ENCODE measurements at places on chromosomes 3 and 15.

- no peak for DNase-seq
These were observed 126.8 kb upstream of the UBE3A start for GRCh38 chr15:25565470-25566264.

GRCh38 chr3:139772539-139773500 is 95.0 kb upstream of the NMNAT3 start:
- DNase-seq, result no peak

- DNase-seq, result no peak
These were observed 83.6 kb upstream of the TSEN2 start for GRCh38 chr3:12400616-12401194.

- DNase-seq, result no peak
These were observed 52.2 kb downstream of the WNT7A start for GRCh38 chr3:13827699-13828098.

DNA sequence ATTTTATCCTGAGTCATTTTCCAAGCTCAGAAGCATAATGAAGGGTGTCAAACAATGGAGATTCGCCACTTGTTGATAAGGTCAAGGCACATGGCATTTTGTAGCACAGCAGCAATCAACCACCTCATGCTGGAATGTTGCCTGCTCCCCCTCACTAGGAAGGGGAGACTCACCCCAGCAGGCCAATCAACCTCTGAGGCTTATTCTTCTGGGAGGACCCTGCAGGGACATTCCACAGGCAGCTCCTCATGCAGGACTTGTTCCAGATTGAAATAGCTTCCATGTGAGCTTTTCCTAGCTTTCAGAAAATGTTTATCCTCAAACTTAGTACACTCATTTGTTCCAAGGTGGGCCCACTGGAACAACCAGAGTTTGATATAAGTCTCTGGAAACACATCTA is 77.6 kb downstream of the SSR3 start:
- no peak for DNase-seq

GRCh38 chr15:41981371-41982132 is 9.2 kb upstream of the EHD4 start:
- DNase-seq, result no peak

- DNase-seq, result no peak
These were observed 126.2 kb upstream of the RASGRP1 start for GRCh38 chr15:38690719-38691332.

DNA sequence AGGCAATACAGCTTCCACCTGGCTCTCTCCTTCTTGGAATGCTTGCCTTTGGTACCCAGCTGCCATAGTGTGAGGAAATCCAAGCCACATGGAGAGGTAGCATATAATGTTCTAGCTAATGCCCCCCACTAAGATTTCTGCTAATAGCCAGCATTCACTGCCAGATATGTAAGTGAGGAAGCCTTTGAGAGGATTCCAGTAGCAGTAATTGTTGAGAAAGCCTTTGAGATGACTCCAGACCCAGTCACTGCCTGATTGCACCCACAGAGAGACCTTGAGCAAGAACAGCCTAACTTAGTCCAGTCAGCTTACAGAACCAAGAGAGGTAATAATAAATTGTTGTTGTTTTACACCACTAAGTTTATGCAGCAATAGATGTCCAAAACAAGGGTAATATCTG is 63.1 kb downstream of the STRIT1 start:
- DNase-seq, result no peak

DNA sequence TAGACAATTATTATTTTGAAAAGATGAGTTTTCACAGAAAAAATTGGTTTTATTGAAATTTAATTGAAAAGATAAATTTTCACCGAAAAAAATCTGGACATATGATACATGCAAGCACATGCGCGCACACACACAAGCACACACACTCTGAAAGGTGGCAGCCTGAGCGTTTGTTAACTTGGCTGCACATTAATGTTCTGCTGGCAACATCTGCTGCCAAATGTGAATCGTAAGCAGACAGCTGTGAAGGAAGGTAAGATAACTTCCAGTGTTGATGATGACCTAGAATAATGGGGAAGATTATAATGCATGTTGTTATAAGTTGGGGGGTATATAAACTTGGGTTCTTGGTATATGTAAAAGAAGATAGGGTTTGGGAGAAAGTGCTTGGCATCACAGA is 18.4 kb upstream of the CMTM7 start:
- no peak for DNase-seq

DNA sequence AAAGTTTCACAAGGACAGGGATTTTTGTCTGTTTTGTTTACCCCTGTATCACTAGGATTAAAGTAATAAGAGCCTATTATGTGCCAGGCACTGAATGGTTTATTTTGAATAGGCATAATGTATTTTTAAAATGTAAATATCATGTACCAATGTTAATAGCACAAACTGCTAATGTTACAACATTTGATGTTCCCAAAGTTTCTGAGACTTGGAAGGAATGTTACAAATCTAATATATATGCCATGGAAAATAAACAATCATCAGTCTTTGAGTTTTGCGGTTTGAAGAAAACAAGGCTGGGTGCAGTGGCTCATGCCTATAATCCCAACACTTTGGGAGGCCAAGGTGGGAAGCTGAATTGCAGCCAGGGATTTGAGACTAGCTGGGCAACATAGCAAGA is 159.4 kb downstream of the CDIN1 start:
- DNase-seq, result no peak

DNA sequence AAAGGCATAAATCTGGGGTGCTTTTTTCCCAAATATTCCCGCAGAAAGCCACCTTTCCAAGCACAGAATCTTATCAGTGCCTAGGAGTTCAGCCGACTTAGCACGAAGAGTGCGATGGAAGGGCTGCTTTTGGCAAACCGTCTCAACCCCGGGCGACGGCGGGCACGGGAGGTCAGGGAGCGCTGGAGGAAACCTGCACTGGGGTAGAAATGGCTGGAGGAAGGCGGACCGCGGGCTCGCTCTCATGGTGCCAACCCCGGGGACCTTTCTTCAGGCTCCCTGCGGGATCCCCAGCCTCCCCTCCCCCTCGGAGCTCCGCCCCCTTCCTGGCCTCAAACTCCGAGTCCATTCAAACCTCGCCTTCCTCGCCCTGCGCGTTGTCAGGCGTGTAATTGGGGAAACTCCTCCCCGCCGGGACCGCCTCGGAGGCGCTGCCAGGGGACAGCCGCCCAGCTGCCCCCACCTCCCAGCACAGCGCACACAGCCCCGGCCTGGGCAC is at the start of gene GABRG3:
TSS of gene GABRG3 (plus strand) at position 470 of the 499 bp plus-strand sequence.
- DNase-seq, result no peak

DNA sequence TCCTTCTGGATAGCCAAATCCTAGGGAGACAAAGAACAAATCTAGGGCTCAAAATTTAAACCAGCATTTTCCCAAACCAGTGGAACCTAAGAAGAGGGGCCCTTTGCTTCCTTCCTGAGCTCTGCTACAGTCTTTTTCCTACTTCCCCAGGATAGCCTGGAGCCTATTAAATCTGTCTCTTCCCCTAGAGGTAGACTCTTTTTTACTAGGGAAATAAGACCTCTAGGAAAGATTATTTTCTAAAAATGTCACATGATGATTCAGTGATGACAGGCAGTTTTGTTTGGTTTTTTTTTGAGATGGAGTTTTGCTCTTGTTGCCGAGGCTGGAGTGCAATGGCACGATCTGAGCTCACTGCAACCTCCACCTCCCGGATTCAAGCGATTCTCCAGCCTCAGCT is 18.5 kb downstream of the RMDN3 start:
- no peak for DNase-seq

- DNase-seq, result no peak
These were observed 1123.2 kb downstream of the TBL1XR1 start for GRCh38 chr3:176074096-176074495.

GRCh38 chr3:67028001-67028784 is 30.1 kb downstream of the KBTBD8 start:
- DNase-seq, result no peak

GRCh38 chr3:53254509-53255422 is 1.1 kb downstream of the TKT start:
- peak; percentile 65 for DNase-seq

DNA sequence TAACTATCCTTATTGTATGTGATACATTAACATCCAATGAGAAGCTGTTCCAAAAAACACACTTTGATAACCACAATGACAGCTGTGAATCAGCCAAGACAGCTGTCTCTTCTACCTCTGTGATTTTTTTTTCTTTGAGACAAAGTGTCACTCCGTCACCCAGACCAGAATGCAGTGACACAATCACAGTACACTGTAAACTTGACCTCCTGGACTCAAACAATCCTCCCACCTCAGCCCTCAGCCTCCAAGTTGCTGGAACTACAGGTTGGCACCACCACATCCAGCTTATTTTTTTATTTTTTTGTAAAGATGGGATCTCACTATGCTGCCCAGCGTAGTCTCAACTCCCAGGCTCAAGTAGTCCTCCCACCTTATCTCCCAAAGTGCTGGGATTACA is 73.5 kb upstream of the TMCO5A start:
- no peak for DNase-seq

GRCh38 chr15:41971895-41972252 is 483 bp downstream of the EHD4 start:
- DNase-seq, result no peak

DNA sequence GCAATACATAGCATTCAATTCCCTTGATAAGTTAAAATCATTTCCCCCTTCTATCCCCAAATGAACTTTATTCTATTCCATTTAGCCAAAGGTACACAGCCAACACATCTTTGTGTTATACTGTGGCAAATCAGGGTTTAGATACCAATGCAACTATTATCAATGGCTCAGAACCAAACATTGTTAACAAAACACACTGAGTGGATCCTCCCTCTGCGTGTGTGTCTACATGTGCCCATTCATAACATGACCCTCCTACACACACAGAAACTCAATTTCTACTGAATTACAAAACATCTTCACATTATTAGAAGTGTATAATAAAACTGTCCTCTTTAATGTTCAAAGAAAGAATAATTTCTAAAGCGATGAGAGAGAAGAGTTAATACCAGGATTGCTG is 1.3 kb downstream of the TTBK2 start:
- DNase-seq, result no peak

DNA sequence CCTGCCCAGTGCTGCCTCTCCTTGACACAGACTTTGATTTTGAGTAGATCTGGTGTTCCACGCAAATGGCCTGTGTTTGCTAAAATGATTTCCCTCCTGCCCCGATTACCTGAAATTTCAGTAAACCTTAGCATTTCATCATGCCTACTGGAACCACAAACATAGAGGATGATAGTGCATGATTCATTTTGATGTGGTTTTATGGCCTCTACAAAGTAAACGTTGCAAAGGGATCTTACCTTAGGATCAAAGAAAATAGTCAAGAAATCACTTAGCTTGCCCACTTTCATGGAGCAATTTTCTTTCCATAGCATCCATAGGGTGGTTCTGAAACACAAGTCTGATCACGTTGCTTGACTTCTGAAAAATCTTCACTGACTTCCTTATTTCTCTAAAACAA is 524.6 kb upstream of the ATP11B start:
- no peak for DNase-seq

DNA sequence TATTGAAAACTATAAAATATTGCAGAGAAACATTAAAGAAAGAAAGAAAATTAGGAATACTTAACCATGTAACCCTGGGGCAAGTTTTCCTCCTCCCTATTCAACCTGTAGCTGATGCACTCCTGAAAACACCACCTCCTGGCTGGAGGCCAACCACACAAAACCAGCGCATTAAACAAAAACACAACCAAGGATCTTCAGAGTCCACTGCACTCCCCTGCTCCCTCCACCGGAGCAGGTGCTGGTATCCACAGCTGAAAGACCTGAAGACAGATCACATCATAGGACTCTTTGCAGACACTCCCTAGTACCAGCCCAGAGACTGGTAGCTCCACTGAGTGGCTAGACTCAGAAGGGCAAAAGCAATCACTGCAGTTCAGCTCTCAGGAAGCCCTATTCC is 13.6 kb upstream of the ADAMTS17 start:
- DNase-seq, result no peak

DNA sequence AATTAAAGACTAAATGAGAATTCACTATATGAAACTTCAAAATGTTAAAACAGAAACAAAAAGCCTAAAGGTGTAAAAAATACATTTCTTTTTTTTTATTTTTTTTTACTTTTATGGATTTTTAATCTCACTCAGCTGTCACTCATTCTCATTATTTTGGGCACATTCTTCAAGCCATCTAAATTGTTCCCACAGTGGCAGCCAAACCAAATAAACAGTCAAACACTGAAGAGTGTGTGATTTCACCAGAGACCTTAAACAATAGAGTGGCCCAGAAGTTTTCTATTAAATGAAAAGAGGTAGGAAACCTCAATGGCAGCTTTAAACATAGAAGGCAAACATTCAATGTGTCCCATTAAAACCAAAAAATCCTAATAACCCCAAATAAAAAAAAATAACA is 616.1 kb downstream of the OTOL1 start:
- DNase-seq, result no peak

DNA sequence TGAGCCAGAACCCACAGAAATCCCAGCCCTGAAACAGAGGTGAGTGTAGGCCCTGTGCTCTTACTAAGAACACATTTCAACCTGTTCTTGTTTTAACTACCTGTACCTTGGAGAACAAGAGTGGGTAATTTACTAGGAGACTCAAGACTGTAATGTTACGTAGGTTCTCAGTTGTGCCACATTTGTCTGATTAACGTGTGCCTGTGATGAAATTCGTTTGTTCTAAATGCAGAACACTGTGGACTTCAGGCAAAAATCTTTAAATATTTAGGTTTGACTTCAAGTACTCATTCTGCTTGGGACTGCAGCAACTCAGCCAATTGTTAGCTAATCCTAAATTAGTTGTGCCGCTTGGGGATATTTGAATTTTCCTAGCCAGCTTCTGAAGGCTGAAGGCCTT is 28.3 kb downstream of the GTF2E1 start:
- no peak for DNase-seq

DNA sequence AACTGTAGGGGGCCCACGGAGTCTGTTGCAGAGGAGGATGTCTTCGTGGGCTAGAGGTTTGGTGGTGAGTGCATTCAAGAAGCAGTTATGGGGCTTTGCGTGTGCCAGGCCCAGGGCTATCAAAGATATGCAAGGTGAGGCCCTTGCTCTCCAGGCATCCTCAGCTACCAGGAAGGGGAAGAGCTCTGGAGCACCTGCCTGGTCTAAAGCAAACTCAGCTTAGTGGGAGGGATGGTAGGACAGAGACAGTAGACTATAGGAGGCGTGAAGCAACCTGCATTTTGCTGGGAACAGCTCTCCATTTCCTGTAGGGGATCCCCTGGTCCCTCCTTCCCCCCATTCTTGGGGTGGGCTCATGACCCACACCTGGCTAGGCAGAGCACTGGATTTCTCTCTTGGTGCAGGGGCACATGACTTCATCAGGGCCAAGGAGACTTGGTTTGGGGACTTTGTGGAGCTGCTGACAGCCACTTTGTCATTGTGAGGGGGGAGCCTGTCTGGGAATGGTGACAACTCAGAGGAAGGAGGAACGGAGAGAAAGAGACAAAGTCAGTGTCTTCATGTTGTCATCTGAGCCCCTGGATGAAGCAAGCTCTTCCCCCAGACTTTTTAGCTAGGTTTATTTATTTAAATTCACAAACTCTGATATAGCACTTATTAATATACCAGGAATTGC is 8.6 kb upstream of the EEFSEC start:
- DNase-seq, result no peak

- DNase-seq, result no peak
These were observed 58.9 kb downstream of the ZNF148 start for GRCh38 chr3:125316246-125316645.

Measured in GM12891 (cell line).